ENCODE measurements at places on chromosomes 2 and 18.

GRCh38 chr2:85890522-85891176, 1.9 kb upstream of the ST3GAL5 start:
- DNase-seq, result no peak

GRCh38 chr2:66041902-66042657, 392.8 kb upstream of the MEIS1 start:
- no peak for DNase-seq

GRCh38 chr2:156901373-156902031, 356.0 kb upstream of the GALNT5 start:
- no peak for DNase-seq

DNA sequence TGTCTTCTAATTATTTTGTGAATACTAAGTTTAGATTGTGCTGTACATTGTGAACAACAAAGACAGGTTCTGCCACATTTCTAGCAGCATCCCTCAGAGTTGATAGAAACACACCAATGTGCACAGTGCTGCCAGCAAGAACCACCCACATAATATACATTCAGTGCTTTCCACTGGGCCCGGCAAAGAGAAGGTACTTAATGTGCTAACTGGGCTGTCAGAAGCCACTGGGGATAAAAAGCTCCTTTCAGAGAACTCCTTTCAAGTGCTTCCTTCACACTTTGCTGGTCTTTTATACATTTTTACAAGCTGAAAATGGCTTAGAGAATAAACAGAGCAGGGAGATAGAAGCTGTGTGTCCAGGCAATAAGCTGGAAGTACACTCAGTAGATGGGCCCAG, 58.0 kb upstream of the CAPN13 start:
- DNase-seq, result no peak

DNA sequence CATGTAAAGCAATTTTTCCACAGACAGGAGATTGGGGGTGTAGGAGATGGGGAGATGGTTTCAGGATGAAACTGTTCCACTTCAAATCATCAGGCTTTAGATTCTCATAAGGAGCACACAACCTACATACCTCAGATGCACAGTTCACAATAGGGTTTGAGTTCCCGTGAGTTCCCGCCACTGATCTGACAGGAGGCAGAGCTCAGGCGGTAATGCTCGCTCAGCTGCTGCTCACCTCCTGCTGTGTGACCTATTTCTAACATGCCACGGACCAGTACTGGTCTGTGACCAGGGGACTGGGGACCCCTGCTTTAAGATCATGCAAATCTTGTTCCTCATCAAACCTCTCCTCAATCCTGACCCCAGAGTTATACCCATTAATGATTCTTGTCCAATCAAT, 70.1 kb downstream of the RPE start:
- no peak for DNase-seq

DNA sequence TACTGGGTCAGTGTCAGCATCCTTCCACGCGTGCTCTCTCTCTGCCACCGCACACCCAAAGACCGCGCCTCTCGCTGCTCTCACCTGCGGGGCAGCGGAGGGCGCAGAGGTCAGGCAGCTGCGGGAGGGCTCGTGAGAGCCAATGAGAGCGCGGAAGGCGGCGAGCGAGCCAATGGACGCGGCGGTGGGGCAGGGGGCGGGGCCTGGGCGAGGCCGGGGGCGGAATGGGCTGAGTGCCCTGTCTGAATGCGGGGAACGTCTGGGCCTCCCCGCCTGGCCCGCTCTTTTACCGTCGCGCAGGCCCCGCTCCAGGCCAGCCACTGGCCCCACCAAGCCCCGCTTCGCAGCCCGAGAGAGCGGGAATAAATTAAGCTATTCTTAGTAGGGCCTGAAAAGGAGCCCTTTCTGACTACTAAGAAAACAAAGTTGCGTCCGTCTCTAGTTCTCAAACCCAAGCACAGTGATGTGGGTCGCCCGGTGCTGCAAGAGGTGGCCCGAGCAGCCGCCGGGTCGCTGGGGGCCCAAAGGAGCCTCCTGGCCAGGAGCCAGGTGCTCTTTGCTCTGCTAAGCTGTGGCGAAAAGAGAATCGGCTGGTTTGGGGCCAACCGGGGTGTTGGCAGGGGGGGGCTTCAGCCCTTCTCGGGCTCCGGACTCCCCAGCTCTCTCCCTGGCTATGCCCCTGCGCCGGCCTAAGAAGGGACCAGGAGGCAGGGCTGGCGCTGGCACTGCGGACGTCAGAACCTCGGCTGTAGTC, 81.1 kb upstream of the GLI2 start:
- no peak for DNase-seq

DNA sequence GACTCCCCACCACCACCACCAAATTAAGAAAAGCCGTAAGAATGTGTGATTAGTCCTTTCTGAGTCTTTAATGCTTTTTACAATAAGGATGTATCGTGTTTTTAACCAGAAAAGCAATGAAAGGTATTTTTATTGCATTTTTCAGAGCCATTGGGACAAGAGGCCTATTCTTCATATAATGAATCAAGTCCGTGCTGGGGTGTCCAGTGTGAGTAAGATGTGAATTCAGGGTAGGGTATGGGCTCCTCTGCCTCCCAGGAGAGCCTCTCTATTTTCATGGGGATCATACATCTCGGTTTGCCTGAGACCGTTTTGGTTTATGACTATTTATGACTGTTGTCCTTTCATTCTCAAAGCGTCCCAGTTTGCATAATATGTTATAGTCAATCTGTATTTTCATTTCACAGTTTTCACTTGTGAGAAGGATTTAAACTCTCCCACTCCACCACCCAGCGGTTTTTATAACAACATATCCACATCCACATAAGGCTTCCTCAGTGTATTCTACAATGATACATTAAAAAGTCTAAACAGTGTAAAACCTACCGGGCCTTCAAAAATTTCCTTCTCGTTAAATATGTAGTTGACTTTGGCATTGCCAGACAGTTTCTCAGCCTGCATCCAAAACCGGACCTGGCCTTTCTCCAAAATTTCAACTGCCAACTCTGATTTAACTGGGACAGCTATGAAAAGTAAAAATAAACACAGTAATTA, 80.8 kb upstream of the LPIN2 start:
- DNase-seq, result no peak

GRCh38 chr2:120886534-120887319, 151.1 kb downstream of the GLI2 start:
- no peak for DNase-seq

GRCh38 chr2:20434588-20435294, 12.1 kb upstream of the RHOB start:
- no peak for DNase-seq

GRCh38 chr2:101204400-101205115, 48.1 kb upstream of the CNOT11 start:
- DNase-seq, result no peak

DNA sequence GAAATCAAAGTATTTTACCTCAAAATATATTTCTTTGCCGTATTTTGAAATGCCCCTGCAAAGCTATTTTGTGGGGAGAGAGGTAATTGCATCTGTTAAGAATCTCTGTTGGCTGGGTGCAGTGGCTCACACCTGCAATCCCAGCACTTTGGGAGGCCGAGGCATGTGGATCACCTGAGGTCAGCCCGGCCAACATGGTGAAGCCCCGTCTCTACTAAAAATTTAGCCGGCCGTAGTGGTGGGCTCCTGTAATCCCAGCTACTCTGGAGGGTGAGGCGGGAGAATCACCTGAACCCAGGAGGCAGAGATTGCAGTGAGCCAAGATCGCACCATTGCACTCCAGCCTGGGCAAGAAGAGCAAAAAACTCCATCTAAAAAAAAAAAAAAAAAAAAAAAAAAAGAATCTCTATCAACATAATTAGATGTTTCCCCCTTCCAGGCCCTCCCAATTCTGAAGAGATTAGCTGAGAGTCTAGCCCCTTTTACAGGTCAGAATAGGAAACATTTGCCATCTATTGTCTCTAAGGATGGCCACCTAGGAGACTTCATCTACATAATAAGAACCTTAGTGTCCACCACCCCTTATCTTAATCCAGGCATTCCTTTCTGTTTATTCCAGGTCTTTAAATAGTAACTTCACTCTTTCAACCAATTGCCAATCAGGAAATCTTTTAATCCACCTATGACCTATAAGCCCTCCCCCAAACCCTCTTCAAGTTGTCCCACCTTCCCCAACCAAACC, 3.5 kb upstream of the TRAPPC8 start:
- DNase-seq, result no peak

- no peak for DNase-seq
Observed at GRCh38 chr2:72893594-72894319, 6.5 kb downstream of the SPR start.

- no peak for DNase-seq
Observed at GRCh38 chr18:24219561-24220317, 80.9 kb downstream of the CABYR start.

- DNase-seq, result no peak
Observed at GRCh38 chr2:20188851-20189250, 36.1 kb downstream of the SDC1 start.

- no peak for DNase-seq
Observed at GRCh38 chr18:55461848-55462247, 126.1 kb downstream of the TCF4 start.

GRCh38 chr2:29726976-29727375, 194.4 kb downstream of the ALK start:
- no peak for DNase-seq

GRCh38 chr2:172914341-172915008, 161.2 kb upstream of the MAP3K20 start:
- DNase-seq, result no peak

GRCh38 chr2:95539836-95540235, 52.0 kb upstream of the TRIM43 start:
- no peak for DNase-seq

GRCh38 chr18:37393221-37393827, 172.3 kb downstream of the CELF4 start:
- no peak for DNase-seq

DNA sequence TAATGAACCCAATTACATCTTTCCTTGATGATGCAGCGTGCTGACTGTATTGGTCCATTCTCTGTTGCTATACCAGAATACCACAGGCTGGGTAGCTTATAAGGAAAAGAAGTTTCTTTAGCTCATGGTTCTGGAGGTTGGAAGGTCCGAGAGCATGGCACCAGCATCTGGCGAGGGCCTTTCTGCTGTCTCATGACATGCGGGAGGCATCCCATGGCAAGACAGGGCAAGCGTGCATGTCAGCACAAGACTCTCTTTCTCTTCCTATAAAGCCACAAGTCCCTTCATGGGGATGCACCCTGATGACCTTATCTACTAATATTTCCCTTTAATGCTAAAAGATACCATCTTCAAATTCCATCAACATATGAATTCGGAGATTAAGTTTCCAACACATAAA, 122.8 kb upstream of the FHL2 start:
- DNase-seq, result no peak

GRCh38 chr2:7749895-7750559, 832.8 kb downstream of the RNF144A start:
- DNase-seq, result no peak

GRCh38 chr2:234564699-234565098, 67.8 kb upstream of the ARL4C start:
- no peak for DNase-seq

DNA sequence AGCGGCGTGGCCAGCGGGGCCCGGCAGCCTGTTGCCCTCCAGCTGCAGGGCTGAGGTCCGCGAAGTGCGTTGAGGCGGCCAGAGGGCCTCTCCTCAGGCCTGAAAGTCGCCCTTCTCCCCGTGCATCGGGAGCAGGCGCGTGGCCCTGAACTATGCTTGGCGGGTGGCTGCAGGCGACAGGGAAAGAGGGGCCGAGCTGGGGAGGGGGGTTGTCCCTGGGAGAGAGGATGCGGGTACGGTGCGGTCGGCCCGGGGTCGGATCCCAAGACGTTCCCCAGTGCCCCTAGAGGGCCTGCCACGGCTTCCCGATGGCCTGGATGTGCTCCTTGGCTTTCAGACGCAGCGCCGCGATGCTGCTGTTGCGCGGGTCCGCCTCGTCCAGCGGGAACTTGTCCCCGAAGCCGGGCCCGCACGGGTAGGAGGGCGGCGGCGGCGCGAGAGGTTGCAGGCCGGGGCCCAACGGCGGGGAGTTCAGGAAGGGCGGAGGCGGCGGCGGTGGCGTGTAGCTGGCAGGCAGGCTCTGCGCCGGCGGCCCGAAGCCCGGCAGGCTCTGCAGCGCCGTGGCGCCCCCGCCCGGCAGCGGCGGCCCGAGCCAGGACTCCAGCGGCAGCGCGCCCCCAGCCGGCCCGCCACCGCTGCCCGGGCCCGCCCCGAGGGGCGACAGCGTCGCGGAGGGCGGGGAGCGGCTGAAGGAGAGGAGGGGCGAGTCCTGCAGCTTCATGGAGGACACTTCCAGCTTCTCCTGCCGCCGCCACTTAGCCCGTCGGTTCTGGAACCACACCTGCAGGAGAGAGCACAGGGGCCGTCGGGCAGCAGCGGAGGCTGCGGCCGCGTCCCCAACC, 4.3 kb downstream of the RAX start:
- DNase-seq, result no peak

DNA sequence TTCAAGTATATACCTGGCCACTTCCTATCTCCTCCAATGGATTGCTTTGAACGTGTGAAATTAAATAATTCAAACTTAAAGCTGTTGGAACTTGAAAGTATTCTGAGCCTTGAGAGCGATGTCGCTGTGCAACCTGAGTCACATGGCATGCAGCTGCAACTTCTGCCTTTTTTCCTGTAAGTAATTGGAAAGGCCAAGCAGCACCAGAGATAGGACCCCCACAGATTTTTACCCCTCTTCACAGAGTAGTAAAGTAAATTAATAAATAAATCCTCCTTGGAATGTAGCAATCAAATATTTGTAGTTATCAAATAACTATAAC, 3.2 kb upstream of the RNF149 start:
- peak; percentile 47 for DNase-seq

DNA sequence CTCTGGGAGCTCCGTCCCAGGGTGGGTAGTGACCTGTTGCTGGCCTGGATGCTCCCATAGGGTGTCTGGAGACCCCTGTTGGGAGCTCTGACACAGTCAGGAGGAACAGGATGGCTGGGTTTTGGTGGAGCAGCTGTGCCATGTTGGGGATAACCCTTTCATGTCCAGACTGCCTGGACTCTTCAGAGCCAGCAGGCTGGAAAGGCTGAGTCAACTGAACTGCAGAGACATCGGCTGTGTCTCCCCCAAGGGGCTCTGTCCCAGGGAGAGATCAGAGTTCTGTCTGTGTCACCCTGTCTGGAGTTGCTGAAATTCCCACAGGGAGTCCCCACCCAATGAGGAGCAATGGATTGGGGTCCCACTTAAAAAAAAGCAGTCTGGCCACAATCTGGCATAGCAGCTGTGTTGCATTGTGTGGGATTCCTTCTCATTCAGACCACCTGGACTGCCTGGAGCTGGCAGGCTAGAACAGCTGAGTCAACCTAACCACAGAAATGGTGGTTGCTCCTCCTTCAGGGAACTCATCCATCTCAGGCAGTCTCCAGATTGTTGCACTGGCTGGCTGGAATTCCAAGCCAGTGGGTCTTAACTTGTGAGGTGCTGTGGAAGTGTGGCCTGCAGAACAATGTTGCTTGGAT, 37.2 kb downstream of the AGPS start:
- no peak for DNase-seq
